ENCODE measurements at places on chromosomes 2 and 18. TPM values are rescaled to one million over a fixed set of nuclear protein-coding genes. Genes with fewer than 3 reads are reported as not detected.
A peak's percentile ranks its signal among the peaks of the same experiment; 100 is the strongest.

GRCh38 chr2:19072161-19072560 lies 286.3 kb downstream of the OSR1 start:
- DNase-seq: no peak

DNA sequence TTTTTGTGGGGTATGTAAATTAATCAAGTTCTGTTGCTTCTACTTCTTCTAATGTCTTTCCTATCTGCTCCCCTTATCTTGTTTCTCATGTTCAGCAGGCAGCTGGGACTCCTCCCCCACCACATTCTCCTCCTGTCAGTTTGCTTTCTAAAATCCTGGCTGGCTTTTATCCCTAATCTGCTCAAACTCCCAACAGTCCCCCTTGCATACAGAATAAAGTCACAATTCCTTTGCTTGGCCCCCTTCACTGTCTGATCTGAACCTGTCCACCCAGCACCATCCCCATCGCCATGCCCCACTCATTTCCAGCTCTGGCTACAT lies 2.2 kb downstream of the CFAP221 start:
- no peak for DNase-seq

- DNase-seq: no peak
These were observed 734.5 kb downstream of the GALR1 start for GRCh38 chr18:77984178-77984577.

DNA sequence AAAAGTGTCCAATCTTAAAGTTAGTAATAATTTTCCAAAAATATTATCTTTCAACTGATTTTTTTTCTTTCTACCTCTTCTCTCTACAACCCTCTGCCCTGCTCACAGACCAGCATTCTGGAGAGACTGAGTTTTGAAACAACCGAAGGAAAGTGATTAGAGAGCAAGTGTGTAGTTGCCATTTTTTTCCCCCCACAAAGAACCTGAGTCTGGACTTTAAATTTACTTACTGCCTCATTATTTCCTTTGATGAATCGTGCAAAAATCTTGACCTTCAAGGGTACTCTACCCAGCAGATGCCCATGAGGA lies 63.4 kb upstream of the NEUROD1 start:
- no peak for DNase-seq

- no peak for DNase-seq
These were observed 142.5 kb upstream of the CTAGE1 start for GRCh38 chr18:22560275-22560610.

GRCh38 chr18:67540559-67540958 lies 24.0 kb upstream of the DSEL start:
- no peak for DNase-seq

DNA sequence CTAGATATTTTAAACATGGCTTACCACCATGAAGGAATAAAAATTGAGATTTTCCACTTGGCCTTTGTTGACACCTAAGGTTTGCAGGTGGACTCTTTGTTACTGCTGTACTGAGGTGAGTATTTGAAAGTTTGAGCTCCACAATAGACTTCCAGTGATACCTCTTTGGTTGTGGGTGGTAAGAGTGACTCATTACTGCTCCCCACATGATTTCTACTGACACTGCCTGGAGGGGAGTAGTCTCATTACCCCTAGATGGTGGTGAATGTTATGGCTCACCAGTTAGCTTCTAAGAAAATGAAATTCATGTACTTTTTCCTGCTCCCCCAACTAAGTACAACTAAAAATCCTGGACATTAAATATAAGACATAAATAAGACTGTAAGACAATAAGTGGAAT lies 1183.1 kb upstream of the TMEFF2 start:
- no peak for DNase-seq

GRCh38 chr2:236527159-236527630 lies 42.4 kb upstream of the ACKR3 start:
- DNase-seq: no peak

DNA sequence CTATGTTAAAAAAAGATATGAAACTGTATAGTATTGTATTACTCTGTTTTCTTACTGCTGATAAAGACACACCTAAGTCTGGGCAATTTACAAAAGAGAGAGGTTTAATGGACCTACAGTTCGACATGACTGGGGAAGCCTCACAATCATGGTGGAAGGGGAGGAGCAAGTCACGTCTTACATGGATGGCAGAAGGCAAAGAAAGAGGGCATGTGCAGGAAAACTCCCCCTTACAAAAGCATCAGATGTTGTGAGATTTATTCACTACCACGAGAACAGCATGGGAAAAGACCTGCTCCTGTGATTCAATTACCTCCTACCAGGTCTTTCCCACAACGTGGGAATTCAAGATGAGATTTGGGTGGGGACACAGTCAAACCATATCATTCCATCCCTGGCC lies 57.0 kb downstream of the NCOA1 start:
- no peak for DNase-seq

- DNase-seq: no peak
These were observed 335.2 kb upstream of the TNP1 start for GRCh38 chr2:217195016-217195415.

DNA sequence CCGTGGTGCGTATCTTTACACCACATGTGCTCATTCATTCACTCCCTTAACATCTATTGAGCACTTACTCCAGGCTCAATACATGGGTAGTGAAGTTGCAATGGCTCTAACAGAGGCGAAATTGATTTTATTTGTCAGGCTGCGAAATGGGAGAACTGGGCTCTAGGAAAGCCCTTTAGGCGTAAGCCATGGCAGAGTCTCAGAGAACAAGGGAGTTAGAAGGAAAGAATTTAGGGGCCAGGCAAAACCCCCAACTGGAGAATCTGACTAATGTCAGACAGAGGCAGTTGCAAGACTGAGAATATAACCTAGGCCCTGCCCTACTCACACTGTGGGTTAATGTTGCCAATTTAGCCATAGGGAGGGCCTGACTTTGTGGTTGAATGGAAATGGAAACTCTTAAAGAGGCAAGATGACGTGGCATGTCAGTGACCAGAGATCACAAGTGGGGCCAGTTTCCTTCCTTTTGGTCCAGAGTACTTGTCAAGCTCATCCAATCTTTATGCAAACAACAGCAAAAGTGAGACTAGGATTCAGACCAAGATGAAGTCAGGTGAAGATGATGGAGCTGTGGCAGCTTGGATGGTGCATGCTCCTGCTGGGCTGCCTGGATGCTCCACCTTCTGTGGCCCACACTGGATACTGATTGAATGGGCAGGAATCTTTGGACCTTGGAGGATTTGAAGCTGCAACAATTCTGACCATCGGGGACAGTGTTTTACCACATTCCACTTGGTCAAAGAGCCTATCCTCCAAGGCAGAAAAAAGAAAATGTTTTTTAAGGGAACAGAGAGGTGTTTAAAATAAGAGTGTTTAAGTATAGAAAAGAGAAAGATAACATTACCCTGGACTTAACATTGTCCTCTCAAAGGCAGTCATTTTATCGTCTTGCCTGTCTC lies 92.2 kb downstream of the CAPN13 start:
- no peak for DNase-seq

- DNase-seq: peak; percentile 98
These were observed 17.4 kb upstream of the HAAO start for GRCh38 chr2:42809819-42810120.

DNA sequence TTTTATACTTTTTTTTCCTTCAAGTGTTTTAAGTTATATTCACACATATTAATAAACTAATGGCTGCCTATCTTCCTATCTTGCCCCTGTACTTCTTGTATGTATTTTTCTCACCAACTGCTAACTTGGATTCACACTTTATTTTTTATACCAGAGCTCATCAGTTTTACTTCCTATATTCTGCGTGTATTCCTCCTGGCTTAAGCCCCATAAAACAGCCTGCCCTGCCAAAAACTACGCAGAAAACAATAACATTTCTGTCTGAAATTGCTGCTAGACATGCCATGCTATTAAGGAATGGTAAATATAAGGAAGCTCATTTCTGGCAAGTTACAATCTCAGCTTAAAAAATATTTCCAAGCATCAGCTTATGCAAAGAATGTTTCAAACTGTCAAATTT lies 172.3 kb downstream of the UBE2E3 start:
- no peak for DNase-seq

DNA sequence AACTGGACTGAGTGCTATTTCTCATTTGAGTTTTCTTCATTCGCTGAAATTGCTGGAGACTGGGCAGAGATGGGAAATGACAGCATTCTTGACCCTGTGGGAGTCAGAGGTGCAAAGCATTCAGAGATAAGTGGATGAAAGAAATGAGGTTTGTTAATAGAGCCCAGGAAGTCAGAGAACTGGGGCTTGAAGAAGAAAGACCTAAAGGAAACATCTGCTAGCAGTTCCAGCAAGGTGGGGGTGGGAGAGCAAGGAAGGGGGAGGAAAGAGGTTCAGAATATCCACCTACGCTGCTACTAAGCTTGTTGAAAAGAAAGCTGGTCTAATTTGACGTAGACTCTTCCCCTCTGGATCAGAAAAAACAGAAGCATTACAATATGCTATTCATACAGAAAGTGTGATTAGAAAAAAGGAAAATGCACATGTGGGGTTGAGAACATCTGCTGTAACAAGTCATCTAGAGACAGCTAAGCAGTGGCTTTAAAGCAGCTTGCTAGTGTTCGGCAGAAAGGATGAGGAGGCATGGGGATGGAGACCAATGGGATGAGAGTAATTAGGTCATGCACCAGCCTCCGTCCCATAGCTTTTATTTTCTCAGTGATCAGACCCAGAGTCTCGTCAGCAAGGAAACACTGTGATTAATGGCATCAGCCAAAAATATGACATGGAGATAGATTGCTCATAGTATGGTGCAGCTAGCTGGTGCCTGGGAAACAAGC lies 29.7 kb downstream of the NAB1 start:
- DNase-seq: peak; percentile 6

DNA sequence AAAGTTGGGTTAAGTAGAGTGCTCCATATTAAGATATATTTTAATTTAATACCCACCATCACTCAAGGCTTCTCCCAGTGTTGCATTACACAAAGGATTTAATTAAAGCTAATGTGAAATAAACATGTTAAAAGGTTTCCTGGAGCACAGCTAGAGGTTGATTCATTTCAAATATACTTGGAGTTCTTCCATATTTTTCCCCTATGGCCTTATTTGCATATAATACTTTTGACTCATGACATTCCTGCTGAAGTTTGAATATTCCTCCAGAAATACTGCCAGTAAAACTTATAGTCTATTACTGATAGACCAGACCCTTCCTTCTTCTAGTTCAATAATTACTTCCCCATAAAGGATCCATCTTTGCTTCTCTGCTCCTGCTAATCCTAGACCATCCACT lies 227.5 kb downstream of the GULP1 start:
- peak; percentile 1 for DNase-seq

DNA sequence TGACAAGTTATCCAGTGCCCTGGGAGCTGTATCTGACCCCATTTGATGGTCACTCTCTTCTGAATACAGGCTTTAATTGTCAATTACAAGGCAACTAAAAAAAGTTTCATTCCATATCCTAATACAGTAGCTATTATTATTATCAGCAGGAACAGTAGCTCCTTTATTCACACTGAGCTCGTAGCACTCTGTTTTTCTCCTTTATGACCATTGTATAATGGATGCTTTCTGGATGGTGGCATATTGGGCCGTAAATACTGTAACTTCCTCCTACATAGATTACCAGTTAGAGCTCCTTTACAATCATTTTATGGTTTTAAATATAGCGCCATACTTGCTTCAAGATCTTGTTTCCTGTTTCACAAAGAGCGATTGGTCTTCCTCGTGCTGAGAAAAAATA lies 1040.3 kb downstream of the TSN start:
- no peak for DNase-seq

- no peak for DNase-seq
These were observed 273.1 kb upstream of the FANCL start for GRCh38 chr2:58514252-58514651.

GRCh38 chr2:51291762-51292551 lies 260.0 kb upstream of the NRXN1 start:
- peak; percentile 58 for DNase-seq

GRCh38 chr18:63981719-63982118 lies 11.8 kb downstream of the SERPINB8 start:
- DNase-seq: no peak

- no peak for DNase-seq
These were observed 355.2 kb downstream of the PARD3B start for GRCh38 chr2:204900487-204900886.

DNA sequence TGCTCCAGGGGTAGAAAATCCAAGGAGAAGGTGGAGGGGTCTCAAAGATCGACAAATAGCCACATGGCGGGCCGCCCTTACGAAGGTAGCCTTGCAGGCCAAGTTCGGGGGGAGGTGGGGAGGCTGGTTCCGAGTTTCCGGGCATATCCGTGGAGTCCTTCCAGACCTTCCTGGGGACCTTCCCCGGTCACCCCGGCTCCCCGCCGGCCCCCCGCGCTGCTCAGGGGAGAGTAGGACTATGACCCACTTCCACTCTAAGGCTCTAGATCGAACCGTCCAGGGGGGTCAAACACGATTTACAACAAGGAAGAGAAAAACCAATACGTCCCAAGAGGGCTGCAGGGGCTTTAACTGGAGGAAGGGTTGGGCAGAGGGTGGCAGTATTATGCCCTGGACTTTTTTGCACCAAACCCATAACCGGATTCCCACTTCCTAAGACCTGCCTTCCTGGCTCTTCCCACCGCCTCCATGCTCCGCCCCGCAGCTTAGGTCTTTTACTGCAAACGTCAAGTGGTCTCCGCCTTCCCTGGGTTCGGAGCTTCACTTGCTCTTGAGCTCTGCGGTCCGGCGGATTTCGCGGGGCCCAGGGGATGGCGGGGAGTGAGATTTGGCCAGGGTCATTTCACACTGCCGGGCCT lies 779 bp upstream of the LYPD6 start:
- DNase-seq: peak; percentile 95

GRCh38 chr2:150640039-150640438 lies 152.6 kb upstream of the RND3 start:
- no peak for DNase-seq

DNA sequence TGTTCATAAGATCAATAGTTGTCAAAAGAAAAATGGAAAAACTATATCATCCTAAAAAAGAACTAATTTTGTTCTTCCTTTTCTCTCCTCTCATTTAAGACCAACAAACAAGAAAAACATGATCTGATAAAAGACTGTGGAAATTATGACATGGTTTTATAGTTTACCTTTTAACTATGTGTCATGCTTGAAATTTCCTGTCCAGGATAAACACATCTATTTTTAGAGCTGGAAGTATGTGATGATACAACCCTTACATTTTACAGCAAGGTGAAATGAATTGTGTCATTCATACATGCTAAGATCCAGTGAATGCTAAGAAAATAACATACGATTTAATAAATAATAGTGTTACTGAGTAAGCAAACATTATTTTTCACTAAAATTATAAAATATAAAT lies 89.9 kb downstream of the GULP1 start:
- peak; percentile 32 for DNase-seq

- no peak for DNase-seq
These were observed 40.3 kb upstream of the ZEB2 start for GRCh38 chr2:144560251-144560650.

The INHBB gene
- under 0.01 TPM for total RNA-seq

The CUL3 gene
- 59.5 TPM for total RNA-seq

The RNF152 gene
- 3.3 TPM for total RNA-seq

The MCM6 gene
- 14.5 TPM for total RNA-seq

The ANO7 gene
- total RNA-seq: 1.2 TPM

The KIAA2012 gene
- total RNA-seq: not detected

The M1AP gene
- total RNA-seq: under 0.01 TPM

The GCG gene
- total RNA-seq: not detected

The MEP1B gene
- not detected for total RNA-seq

The SESTD1 gene
- total RNA-seq: 51.0 TPM

The CD8B2 gene
- not detected for total RNA-seq

The POLR1B gene
- 10.9 TPM for total RNA-seq

The GKN1 gene
- total RNA-seq: 0.29 TPM

Measured in osteoblast (primary cell).